ENCODE measurements at places on chromosomes 1 and 21. TPM values are rescaled to one million over a fixed set of nuclear protein-coding genes. Genes with fewer than 3 reads are reported as not detected.

The MTMR11 gene
- total RNA-seq = 4.5 TPM

The CACYBP gene
- 50.2 TPM for total RNA-seq

GRCh38 chr1:56525489-56526041, 53.8 kb downstream of the PLPP3 start:
- H3K4me1 ChIP-seq = peaks cover 86% of the 10 kb centered on the region
- DNase-seq = peak; percentile 43
- H3K27me3 ChIP-seq = no peaks in the 10 kb centered on the region
- no peaks in the 10 kb centered on the region for H3K36me3 ChIP-seq
- H3K4me3 ChIP-seq = no peak overlapping the region
- H3K27ac ChIP-seq = no peak overlapping the region

GRCh38 chr1:101120868-101121267, 95.3 kb upstream of the DPH5 start:
- H3K4me3 ChIP-seq = no peak overlapping the region
- no peaks in the 10 kb centered on the region for H3K36me3 ChIP-seq
- H3K27me3 ChIP-seq = no peaks in the 10 kb centered on the region
- no peaks in the 10 kb centered on the region for H3K4me1 ChIP-seq
- DNase-seq = no peak

DNA sequence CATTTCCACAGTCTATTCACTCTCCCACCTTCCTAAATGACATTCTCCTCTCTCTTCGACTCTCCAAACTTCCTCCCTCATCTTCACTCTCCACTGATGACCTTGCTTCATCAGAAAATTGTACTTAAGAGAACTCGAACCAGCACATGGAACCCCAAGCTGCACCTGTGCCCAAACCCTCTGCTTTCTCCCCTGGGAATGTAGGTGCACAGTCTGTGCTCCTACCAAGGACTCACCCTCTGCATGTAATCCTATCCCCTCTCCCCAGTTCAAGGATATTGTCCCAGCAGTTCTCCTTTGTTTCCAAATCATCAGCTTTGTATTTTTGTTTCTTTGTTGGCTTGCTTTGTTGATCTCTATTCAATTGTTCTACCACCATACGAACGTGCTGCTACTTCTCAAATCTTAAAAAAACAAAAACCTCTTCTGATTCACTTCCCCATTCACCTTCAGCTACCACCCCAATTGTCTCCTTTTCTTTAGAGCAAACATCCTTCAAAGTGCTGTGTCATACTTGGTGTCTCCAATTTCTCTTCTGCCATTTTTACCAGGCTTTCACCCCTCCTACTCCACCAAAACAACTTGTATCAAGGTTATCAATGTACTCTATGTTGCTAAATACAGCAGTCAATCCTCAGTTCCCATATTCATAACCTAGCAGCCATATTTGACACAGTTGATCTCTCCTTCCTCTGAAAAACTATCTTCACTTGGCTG, 26.8 kb downstream of the RAB3B start:
- no peaks in the 10 kb centered on the region for H3K27me3 ChIP-seq
- no peaks in the 10 kb centered on the region for H3K36me3 ChIP-seq
- H3K4me3 ChIP-seq = no peak overlapping the region
- H3K27ac ChIP-seq = no peak overlapping the region
- no peaks in the 10 kb centered on the region for H3K4me1 ChIP-seq
- no peak for DNase-seq

DNA sequence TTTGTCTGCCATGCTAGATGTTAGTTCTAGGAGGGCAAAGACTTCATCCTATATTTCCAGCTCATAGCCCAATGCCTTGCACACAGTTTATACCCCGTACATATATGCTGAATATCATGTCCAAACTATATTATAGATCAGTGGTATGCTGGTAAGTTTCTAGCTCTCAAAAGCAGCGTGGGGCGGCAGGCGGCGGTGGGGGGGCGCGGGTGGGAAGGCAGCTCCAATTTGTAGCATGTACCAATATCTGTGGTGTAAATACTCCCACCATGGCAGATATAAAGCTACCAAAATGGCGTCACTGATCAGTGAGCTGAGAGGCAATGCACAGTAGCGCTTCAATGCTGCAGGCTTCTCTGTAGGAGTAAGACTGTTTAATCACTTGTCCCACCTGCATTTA, 77.1 kb downstream of the PATJ start:
- H3K27me3 ChIP-seq = no peaks in the 10 kb centered on the region
- peaks cover 2% of the 10 kb centered on the region for H3K36me3 ChIP-seq
- H3K4me3 ChIP-seq = no peak overlapping the region
- DNase-seq = no peak

DNA sequence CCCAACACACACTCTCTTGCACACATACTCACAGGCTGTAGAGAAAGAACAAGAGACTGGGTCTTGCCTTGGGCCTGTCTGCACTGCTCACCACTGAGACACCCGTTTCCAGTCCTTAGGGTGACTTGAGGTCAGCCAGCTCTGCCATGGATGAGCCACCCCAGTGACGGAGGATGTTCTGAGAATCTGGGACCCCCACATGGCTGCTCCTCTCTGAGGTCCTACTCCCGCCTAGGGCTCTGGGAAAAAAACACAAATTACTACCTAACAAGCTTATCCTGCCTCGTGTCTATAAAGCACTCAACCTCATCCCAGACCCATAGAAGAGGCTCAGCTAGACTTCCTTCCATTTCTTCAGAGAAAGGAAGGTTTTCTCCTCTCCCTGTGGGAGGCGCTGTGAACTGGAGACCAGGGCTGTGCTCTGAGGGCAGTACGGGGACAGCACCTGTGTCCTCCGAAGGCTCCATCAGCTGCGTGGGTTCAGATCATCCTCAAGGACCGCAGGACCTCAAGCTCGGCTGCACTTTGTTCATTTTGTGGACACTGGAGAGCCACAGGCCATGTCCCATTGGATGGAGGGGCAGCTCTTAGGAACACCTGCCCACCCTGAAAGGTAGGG, 4.3 kb upstream of the CLEC20A start:
- H3K4me3 ChIP-seq = no peak overlapping the region
- no peak for DNase-seq
- no peaks in the 10 kb centered on the region for H3K4me1 ChIP-seq
- no peaks in the 10 kb centered on the region for H3K27me3 ChIP-seq
- H3K27ac ChIP-seq = no peak overlapping the region

DNA sequence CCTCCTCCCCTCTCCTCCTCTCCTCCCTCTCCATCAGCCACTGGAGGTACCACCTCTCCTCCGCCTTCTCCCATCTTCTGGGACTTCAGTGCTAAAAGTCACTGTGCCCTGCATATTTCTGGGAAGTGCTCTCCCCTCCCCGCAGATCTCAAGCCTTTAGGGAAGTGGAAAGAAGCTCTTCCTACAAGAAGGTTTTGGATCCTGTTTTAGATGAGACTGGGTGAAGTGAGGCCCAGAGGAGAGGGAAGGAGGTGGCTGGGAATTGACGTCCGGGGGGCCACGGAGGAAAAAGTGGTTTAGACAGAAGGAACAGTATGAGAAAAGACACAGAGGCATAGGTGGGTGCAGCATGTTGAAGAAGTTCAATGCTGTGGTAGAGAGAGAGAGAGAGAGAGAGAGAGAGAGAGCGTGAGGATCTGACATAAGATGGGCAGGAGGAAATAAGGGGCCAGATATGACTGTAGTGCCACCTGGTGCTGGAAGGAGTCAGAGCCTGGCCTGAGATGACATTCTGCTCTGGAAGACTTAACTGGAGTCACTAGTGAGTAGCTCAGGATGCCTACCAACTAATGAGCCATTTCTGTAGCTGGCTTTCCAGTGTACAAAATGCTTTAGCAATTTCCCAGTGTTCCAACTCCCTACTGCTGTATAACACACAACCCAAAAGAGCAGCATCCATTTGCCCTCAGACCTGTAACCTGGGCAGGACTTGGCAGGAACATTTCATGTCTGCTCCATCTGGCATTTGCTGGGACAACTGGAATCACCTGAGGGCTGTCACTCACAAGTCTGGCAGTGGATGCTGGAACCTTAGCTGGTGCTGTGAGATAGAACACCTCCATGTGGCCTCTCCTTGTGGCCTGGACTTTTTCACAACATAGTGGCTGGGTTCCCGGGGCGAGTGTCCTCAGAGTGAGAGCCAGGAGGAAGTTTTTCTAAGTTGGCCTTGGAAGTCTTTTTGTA, 16.6 kb upstream of the ZSCAN20 start:
- peaks cover 38% of the 10 kb centered on the region for H3K4me1 ChIP-seq
- H3K27me3 ChIP-seq = no peaks in the 10 kb centered on the region
- H3K4me3 ChIP-seq = no peak overlapping the region

- H3K4me3 ChIP-seq = no peak overlapping the region
- no peak for DNase-seq
- no peaks in the 10 kb centered on the region for H3K36me3 ChIP-seq
- H3K27ac ChIP-seq = no peak overlapping the region
These were observed 93.1 kb downstream of the MIS18A start for GRCh38 chr21:32185726-32186125.

- H3K36me3 ChIP-seq = no peaks in the 10 kb centered on the region
- no peak overlapping the region for H3K4me3 ChIP-seq
- DNase-seq = no peak
- no peaks in the 10 kb centered on the region for H3K27me3 ChIP-seq
These were observed 261.3 kb downstream of the TNR start for GRCh38 chr1:175482071-175482451.

DNA sequence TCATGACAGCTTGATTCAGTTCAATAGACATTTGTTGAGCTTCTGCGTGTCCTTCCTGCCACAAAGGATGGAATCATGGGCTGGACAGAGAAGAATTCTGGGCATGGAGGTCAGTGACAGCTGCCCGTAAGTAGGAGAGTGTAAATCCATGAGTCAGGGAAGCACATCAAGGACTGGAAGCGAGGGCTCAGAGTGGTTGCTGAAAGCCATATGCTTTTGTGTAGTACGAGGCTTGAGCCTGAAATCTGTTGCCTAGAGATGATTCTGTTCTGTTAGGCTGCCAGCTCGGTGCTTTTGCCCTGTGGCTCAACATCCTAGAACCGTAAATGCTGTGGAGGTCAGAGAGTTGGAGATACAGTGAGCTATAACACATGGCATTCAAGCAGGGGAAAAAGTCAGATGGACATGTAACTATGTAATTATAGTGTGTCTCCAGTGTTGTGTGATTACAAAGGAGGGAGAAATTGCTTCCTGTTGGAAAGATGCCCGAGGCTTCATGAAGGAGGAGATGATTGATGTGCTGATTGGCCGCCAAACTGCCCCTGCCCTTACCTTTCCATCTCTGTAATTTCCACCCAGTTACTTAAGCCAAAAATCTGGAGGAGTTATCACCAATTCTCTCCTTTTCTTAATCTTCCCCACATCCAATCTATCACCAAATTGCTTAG, 92.8 kb upstream of the CACNA1E start:
- H3K4me1 ChIP-seq = no peaks in the 10 kb centered on the region
- peaks cover 17% of the 10 kb centered on the region for H3K27me3 ChIP-seq
- H3K4me3 ChIP-seq = no peak overlapping the region
- DNase-seq = no peak
- no peak overlapping the region for H3K27ac ChIP-seq
- no peaks in the 10 kb centered on the region for H3K36me3 ChIP-seq

DNA sequence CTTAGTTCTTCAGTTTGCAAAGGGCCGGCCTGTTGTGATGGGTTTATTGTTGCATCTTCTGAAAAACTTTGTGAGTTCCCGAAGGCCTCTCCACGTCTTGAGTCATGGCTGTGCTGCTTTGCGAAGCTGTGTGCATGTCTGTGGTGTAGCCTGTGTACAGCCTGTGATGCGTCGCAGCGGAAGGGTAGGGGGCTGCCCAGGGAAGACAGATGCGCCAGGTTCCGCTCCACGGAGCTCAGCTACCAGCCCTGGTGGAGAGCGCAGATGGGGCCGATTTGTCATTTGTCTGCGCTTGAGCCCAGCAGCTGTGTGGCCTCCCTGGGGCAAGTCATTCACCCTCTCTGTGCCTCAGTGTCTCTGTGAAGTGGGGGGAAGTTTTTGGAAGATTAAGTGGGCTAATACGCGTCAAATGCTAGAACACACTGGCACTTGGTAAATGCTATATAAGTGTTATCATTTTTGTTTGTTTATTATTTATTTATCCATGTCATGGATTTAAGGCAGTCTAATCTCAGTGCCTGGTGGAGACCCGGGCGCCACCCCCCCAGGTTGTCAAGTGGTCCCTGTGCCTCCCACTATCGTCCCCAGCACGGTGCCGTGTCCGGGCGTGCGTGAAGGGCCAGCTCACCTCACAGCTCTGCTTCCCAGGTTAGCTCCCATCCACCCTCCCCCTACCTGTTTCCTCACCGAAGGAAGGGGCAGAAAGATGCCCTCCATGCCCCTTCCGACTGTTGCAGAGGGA, 8.4 kb downstream of the PDE9A start:
- H3K36me3 ChIP-seq = no peaks in the 10 kb centered on the region
- no peaks in the 10 kb centered on the region for H3K27me3 ChIP-seq
- H3K4me1 ChIP-seq = no peaks in the 10 kb centered on the region
- H3K4me3 ChIP-seq = no peak overlapping the region
- no peak overlapping the region for H3K27ac ChIP-seq
- DNase-seq = no peak

DNA sequence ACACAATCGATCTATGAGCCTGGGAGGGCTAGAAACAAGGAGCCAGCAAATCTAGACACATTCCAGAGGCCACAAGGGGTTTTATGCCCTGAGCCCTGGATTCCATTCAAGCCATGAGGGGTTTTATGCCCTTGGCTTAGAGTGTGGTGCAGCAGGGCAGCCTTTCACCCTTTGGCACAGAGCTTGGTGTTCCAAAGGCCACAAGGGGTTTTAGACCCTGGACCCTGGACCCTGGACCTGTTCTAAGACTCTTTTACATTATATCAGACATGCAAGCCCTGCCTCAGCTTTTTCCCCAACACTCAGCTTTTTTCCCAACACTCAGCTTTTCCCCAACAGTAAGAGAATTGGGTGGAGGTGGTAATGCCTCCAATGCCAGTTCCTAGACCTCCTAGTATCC, 13.3 kb downstream of the MSTO1 start:
- H3K4me3 ChIP-seq = no peak overlapping the region
- H3K4me1 ChIP-seq = no peaks in the 10 kb centered on the region
- no peak for DNase-seq
- no peaks in the 10 kb centered on the region for H3K27me3 ChIP-seq

Measured in heart left ventricle (tissue), 16 donors.